ENCODE measurements at places on chromosomes 11 and 22.

- no peak for DNase-seq
Observed at GRCh38 chr11:62835336-62835735, 2.7 kb upstream of the TEX54 start.

GRCh38 chr11:65615950-65616574 is 486 bp downstream of the PCNX3 start:
- peak; percentile 76 for DNase-seq

GRCh38 chr22:50739894-50740293 is 1.9 kb downstream of the ACR start:
- DNase-seq, result no peak

- DNase-seq, result no peak
Observed at GRCh38 chr22:38320605-38321402, 3.6 kb upstream of the CSNK1E start.

DNA sequence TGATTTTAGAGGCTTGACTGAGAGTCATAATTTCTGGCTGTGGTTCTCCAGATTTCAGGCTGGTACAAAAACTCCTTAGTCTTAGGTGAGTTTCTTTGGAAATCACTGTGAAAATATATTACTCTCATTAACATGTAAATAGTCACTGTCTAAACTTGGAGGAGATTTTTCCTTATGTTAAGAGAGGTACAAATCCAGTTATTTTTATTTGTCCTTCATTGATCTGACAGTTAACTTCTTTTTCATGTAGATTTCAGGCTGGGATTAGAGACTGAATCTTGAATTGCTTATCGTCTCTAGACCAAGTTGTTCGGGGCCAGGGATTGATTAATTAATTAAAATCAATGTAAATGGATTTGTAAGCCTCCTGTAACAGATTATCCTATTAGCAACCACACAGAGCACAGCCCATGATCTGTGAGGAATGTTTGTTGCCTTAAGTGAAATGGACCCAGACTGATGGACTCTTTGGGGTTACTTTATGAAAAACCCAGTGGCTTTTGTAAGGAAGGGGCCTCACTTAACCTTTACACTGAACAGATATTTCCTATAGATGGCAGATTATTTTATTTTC is 21.1 kb downstream of the TEAD1 start:
- no peak for DNase-seq

GRCh38 chr11:79026803-79027445 is 413.9 kb downstream of the TENM4 start:
- DNase-seq, result no peak

DNA sequence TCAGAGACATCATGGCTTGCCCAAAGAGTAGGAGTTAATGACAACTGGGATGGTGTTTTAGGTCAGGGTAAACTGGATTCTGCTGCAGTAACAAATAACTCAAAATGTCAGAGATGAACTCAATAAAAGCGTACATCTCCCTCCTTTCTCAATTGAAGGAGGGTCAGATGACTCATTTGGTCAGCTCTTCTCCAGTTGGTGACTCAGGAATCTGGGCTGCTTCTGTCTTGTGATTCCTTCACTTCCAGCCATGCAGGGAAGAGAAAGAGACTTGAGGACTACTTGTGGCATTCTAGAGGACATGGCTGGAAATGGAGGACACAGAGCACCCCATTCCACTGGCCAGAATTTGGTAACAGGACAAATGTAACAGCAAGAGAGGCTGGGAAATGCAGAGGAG is 3.2 kb upstream of the SYT13 start:
- DNase-seq, result no peak

DNA sequence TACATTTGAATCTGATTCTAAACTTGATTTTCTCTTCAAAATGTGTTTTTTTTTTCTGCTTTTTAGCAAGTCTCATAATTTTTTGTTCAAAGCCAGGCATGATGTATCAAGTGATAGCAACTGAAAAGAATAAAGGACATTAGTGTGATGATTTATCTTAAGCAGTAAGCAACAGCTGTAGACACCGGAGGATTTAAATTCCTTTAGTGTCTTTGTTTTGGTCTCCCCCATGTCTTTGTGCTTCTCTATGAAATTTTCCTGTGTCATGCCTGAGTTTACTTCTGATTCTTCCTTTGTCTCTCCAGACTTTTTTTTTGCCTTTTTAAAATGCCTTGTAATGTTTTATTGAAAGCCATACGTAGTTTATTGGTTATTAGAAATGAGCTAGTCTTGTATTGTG is 934.2 kb upstream of the RAG2 start:
- no peak for DNase-seq

DNA sequence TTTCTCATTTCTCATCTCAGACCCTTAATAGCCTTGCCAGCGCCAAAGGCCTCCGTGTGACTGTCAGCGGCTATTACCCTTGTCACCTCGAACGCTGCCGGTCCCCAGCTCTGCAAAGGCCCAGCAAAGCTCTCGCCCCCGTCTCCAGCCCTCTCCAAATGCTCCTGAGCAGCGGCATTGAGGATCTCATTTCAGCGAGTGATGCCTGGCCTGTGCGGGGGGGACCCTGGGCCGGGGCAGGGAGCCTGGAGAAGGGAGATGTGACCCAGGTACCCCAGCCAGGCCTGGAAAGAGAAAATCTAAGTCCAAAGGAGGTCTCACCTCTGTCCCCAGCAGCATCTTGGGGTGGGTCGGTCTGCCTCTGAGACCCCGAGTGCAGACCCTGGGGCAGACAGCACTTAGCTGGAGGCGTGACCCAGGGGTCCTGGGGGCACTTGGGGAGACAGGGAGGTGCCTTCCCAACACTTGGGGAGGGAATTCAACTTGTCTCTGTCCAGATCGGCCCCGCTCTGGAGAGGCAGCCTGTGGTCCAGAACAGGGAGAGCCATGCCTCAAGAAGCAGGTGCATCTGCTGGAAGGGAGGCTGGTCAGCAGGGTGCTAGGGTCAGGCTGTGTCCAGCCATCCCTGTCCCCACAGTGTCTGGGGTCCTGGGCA is 521.3 kb downstream of the TBC1D22A start:
- DNase-seq, result no peak

DNA sequence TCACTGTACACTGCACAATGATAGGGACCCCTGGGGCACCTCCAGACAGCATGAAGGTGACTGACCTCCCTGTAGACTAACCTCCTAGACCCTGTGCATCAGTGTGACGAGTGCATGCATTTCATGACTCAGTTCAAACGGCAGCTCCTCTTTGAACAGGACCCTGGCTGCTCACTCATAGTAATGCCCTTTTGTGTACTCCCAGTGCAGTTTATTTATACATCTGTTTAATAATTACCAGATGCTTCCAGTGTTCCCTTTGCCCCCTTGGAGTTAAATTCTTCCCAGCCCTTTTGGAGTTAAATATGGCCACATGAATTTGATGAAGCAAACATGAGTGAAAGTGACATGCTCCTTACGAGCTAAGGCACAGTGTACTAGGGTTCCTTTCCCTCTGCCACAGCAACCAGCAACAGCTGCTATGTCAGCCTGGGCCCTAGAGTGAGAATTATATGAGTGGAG is 72.4 kb downstream of the PANX1 start:
- no peak for DNase-seq

DNA sequence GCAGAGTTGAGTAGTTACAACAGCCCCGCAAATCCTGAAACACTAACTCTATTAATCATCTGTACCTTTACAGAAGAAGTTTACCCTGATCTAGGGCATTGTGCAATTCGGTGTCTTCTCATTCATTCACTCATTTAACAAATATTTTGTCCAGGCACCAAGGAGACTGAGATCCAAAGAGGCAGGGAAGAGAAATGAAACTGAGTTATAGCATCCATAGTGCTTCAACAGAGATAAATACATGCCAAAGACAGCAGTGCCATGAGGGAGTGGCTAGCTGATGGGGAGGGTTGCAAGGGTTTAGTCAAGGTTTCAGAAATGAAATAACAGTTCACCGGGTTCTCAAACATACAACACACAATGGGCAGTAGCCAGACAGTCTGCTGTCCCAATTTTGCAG is 40.2 kb upstream of the MTNR1B start:
- DNase-seq, result no peak

DNA sequence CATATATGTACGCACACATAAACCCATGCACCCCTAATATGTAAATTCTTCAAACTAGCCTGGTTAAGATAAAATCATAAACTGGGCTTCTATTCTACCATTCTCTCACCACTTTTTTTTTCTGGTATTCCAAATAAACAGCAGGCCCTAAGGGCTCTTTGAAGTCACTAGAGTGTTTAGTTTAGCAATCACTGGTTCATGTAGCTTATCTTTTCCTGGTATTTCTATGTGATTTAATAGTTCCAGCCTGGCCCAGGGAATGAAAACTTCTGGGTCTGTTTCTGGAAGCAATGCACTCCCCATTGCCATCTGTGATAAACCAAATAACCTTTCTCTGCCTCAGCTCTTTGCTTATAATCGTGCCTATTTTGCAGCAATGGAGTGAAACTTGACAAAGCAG is 10.7 kb upstream of the MPPED2 start:
- no peak for DNase-seq

DNA sequence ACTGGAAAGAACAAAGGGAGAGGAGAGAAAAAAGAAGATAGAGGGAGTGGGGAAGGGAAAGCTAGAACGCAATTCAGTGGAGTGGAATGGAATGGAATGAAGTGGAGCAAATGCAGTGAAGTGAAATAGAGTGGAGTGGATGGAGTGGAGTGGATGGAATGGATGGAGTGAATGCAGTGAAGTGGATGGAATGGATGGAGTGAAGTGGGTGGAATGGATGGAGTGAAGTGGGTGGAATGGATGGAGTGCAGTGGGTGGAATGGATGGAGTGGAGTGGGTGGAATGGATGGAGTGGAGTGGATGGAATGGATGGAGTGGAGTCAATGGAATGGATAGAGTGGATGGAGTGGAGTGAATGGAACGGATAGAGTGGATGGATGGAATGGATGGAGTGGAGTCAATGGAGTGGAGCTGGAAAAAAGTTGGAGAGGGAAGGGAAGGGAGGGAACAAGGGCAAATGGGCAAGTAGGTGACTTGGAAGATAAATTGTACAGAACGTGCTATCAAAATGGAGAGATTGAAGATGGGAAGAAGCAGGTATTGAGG is 13.9 kb downstream of the IFITM10 start:
- DNase-seq, result no peak

DNA sequence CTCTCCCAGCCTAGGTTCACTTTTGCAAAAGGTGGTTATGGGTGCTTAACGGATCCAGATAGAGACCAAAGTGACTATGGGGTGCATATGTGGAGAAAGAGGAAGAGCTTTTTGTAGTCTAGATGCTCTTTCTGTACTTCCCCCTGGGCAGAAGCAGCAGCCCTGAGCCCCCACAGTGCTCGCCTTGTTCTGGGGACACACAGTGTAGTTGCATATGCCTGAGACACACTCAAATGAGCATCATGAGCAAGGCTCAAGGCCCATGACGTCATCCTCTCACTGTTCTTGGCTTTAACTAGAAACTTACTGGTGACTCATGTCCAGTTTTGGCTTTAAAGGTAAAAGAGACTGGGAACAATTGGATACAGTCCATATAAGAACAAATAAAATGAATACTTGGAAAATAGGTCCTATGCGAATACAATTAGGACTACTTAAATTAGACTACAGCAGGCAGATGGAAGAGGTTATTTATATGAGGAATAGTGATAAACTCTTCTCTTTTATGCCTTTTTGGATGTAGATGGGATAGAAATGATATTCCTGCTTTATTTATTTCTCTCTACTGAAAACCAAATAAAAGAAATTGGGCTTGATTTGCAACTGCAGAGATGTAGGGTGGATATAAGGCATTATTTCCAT is 20.1 kb upstream of the PEX26 start:
- DNase-seq, result peak; percentile 49

DNA sequence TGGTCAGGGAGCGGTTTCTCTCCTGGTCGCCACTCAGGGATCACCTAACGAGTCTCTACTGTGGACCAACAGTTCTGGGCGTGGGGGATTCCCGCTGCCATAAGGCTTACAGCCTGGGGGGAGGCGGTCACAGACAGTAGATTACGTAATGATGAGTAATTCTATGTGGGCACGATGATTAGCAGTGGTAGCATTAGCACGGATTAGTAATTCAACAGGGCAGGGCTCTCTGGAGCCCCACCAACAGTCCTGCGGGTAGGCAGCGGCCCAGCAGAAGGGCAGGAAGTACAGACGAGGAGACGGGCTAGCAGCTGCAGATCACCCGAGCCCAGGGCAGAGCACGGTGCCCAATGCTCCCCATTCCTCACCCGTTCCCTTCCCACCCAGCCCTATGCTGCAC is 3.6 kb downstream of the SHISAL1 start:
- DNase-seq, result no peak

DNA sequence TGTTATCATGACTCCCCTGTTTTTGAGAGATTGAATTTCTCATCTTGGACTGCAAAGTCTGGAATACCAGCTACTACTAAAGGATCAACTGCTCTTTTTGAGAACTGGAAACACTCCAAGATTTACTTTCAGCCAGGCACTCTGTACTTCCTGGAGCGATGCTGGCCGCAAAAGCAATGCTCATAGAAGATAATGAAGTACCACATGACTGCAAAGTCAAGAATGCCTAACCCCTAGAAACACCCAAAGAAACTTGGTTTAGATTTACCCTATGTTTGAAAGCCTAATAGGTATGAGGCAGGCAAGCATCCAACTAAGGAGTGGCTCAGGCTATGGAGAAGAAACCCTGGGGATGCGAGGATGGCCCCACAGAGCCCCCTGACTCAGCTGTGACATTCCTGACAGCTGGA is 47.7 kb upstream of the ARHGAP20 start:
- no peak for DNase-seq

DNA sequence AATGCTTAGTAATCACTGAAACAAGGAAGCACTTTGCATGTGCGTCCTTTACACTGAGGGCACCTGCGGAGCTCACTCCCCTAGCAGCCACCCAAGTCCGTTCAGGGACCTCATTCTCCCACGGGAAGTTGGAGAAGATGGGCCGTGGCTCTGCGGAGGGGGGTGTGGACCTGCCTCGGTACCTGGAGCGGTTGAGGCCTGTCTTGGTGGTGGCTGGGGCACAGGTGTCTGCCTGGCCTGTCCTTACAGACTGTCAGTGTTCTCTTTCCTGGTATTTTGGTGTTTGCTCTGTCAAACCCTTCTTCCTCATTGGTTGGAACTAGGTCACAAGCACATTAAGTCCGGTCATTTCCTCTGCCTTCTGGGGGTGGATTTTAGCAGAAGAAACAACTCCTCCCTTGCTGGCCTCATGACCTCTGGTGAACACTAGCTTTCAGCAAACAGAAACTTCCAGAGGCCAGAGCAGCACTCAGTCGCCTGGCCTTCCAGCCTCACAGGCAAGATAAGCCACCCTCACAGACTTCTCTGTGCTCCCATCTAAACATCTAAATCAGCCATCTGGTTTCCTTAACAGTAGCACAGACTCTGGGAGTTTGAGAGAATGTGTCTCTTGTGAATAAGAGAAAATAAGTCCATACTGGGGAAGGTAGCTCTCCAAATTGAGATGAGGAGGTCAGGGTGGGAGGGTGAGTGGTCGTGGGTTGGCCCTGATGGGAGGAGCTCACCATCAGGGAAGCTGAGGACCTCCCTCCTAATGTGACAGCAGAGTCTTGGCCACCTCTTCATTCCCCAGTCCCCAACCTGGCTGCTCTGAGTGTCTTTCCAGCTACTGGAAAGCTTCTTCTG is 8.6 kb downstream of the SNAP29 start:
- peak; percentile 95 for DNase-seq

- no peak for DNase-seq
Observed at GRCh38 chr22:19959587-19960490, 18.2 kb upstream of the TXNRD2 start.
